ENCODE measurements at places on chromosomes 13 and 19.

GRCh38 chr19:15456441-15456840 lies 6.7 kb upstream of the WIZ start:
- DNase-seq = no peak

DNA sequence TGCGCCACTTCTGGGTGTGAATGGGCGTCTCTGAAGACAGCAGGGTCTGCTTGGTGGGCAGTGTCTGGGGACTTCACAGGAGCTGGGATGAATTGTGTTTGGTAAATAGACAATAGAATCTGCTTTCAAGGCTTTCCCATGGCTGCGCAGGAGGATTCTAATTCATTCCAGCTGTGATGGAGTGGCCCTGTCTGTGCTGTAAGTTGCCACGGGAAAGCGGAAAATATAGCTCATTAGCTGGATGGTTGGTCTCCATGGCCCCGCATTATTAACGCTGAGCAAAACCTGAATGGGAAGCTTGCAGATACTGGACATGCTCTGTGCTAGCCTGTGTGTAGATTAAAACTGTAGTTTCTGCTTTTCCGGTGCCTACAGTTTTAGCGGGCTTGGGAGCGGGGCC lies 15.6 kb upstream of the C1QTNF9 start:
- DNase-seq = no peak

GRCh38 chr13:29436721-29437280 lies 158.7 kb downstream of the SLC7A1 start:
- DNase-seq = no peak

DNA sequence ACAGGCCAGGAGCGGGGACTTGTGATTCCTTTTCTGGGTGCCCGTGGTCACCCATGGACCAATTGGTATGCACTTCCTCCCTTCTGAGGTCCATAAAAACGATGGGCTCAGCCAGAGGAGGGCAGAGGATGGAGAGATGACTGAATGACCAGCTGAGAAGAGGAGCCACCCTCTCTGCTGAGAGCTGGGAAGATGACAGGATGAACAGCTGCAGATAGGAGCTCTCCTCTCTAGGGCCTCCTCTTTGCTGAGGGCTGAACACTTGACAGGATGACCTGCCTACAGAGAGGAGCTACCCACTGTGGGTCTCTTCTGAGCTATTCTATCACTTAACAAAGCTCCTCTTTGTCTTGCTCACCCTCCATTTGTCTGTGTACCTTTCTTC lies 4.1 kb downstream of the IGFL4 start:
- no peak for DNase-seq

DNA sequence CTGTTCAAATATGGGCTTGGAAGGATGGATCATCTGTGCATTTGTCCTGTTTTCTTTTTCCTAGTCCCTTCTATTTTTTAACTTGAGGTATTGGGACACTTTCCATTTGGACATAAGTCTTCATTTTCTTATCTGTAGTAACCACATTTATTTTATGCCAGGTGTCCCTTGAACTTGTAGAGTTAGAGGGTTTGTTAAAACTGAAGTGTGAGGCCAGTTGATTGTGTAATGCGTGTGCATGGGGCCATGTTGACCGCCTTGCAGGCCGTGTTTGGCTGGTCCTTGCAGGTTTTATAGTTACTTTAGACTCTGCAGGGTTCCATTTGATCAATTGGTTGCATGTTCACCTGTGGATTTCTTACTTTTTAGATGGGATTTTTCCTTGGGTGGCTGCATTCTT lies 21.0 kb downstream of the SAE1 start:
- DNase-seq = no peak
